ENCODE measurements at places on chromosomes 2 and 18. TPM values are rescaled to one million over a fixed set of nuclear protein-coding genes. Genes with fewer than 3 reads are reported as not detected.

GRCh38 chr2:211513446-211513845 is 957.0 kb downstream of the CPS1 start:
- DNase-seq = no peak

DNA sequence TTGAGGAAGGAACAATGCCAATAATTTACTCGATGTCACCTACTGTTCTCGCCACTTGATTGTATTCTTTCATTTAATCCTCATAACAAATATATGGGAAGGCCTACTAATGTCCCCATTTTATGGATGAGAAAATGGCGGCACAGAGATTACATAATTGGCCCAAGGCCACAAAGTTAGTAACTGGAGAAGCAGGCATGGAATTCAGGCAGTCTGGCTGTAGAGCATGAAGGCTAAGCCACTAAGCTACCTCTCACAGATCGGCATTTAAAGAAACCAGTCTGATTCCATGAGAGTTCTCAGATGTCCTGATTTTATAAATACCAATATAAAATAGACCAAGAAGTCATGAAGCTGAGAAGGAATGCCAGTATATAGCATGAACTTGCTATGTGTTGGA is 121.8 kb upstream of the EPAS1 start:
- no peak for DNase-seq

NTSR2 gene
- not detected for total RNA-seq

PAX3 gene
- not detected for total RNA-seq

- no peak for DNase-seq
Observed at GRCh38 chr2:119389615-119390306, 23.0 kb downstream of the DBI start.

DNA sequence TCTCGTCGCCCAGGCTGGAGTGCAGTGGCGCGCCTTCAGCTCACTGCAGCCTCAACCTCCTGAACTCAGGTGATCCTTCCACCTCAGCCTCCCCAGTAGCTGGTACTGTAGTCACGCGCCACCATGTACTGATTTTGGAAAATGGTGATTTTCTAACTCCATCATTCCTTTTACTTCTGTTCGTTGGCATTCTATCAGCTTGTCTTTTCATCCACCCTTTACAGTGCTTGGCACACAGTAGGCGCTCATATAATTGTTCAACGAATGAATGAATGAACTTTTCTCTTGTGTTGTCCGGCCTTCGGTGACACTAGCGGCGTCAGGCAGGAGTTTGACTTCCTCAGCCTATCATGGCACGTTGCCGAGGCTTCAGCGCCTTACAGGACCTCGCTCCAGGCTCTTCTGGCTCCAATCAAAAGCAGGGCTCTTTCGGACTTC is 373 bp upstream of the MTHFD2 start:
- no peak for DNase-seq

DNA sequence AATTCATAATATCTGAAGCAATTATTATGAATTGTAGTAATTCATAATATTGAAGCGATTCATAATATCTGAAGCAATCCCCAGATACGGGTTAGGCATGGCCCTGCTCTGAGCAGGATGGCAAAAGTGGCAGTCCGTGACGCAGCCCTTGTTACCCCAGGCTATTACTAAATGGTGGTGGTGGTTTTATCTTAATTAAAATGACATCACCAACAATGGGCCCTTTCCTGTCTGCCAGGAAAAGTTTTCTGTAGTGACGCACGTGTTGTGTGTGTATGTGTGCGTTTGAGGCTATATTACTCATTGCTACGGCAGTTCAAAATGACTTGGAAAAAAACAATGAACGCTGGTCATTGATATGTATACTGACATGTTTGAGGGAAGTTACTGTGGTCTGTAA is 10.6 kb upstream of the MOCOS start:
- DNase-seq = no peak

DNA sequence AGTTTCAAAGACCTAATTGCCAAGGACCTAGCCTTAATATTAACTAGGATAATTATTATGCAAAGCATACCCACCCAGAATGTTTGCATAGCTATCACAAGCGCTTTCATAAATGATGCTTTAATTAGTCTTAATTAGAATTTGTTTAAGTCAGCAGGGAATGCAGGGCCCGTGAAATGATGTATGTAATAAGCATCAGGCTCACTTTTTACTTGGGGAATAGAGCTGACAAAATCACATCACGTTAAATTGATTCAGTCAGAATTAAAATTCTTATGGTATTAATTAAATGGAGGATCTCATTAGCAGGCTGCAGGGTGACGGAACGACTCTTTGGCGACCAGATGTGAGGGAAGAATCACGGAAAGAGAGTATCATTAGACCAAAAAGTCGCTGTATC is 264.5 kb downstream of the GPD2 start:
- DNase-seq = no peak

GRCh38 chr2:173545364-173545763 is 190.7 kb downstream of the CDCA7 start:
- DNase-seq = no peak

- no peak for DNase-seq
Observed at GRCh38 chr18:10130606-10131005, 216.8 kb downstream of the VAPA start.

MARCHF4 gene
- total RNA-seq = not detected

- no peak for DNase-seq
Observed at GRCh38 chr18:54127759-54128378, 96.6 kb downstream of the MBD2 start.
